Calu3 (cell line): ENCODE measurements at places on chromosomes 7 and 10. TPM values are rescaled to one million over a fixed set of nuclear protein-coding genes. Genes with fewer than 3 reads are reported as not detected.
A peak's percentile ranks its signal among the peaks of the same experiment; 100 is the strongest.

- H3K27ac ChIP-seq = no peak overlapping the region
- peak; percentile 65 for DNase-seq
- H3K27me3 ChIP-seq = peaks cover 22% of the 10 kb centered on the region
- no peaks in the 10 kb centered on the region for H3K4me1 ChIP-seq
- H3K4me3 ChIP-seq = peak overlapping the region; percentile 68
These were observed 16.1 kb downstream of the MYO1G start for GRCh38 chr7:44962483-44963251.

The ETV1 gene
- total RNA-seq = 44.4 and 45.9 TPM in 2 replicates

GRCh38 chr7:109226699-109227098 is 657.0 kb downstream of the DNAJB9 start:
- H3K27ac ChIP-seq = no peak overlapping the region
- no peaks in the 10 kb centered on the region for H3K4me1 ChIP-seq
- H3K27me3 ChIP-seq = no peaks in the 10 kb centered on the region
- no peak overlapping the region for H3K4me3 ChIP-seq
- DNase-seq = no peak
- no peaks in the 10 kb centered on the region for H3K36me3 ChIP-seq

GRCh38 chr10:102113956-102114857 is 6.0 kb downstream of the LDB1 start:
- peak; percentile 12 for DNase-seq
- peak overlapping the region; percentile 85 for H3K4me3 ChIP-seq
- H3K4me1 ChIP-seq = peaks cover 43% of the 10 kb centered on the region
- H3K36me3 ChIP-seq = peaks cover 16% of the 10 kb centered on the region
- H3K27ac ChIP-seq = peak overlapping the region; percentile 50

The DENND2A gene
- total RNA-seq = not detected in 2 replicates

- H3K4me3 ChIP-seq = no peak overlapping the region
- peaks cover 4% of the 10 kb centered on the region for H3K36me3 ChIP-seq
- H3K4me1 ChIP-seq = no peaks in the 10 kb centered on the region
- no peak for DNase-seq
- H3K27ac ChIP-seq = no peak overlapping the region
These were observed 12.0 kb upstream of the SVOPL start for GRCh38 chr7:138713191-138713590.
